ENCODE measurements at places on chromosomes 11 and 22.
A peak's percentile ranks its signal among the peaks of the same experiment; 100 is the strongest.

- peak; percentile 3 for DNase-seq
Observed at GRCh38 chr11:26134481-26135355, 197.2 kb upstream of the ANO3 start.

GRCh38 chr11:1157341-1157644 lies 460 bp upstream of the MUC5AC start:
- DNase-seq, result no peak

GRCh38 chr22:30694171-30694639 lies 469 bp upstream of the OSBP2 start:
- DNase-seq, result no peak

- no peak for DNase-seq
Observed at GRCh38 chr11:77636731-77637344, 756 bp downstream of the CLNS1A start.

DNA sequence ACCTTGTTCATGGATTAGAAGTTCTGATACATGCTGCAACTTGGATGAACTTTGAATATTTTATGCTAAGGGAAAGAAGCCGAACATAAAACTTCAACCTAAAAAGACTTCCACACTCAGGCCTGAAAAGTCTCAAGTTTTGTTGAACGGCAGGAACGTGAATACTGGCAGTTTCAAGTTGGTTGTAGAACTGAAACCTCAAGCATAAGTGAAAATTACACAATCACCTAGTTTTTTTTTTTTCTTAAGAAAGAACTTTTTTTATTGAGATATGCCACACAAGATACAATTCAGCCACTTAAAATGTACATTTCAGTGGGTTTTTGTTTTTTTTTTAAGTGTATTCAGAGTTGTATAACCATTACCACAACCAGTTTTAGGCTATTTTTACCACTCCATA lies 50.8 kb upstream of the ADORA2A start:
- DNase-seq, result no peak

- DNase-seq, result no peak
Observed at GRCh38 chr11:59862252-59862651, 4.0 kb downstream of the TCN1 start.

- no peak for DNase-seq
Observed at GRCh38 chr11:99489581-99489980, 468.8 kb downstream of the CNTN5 start.

DNA sequence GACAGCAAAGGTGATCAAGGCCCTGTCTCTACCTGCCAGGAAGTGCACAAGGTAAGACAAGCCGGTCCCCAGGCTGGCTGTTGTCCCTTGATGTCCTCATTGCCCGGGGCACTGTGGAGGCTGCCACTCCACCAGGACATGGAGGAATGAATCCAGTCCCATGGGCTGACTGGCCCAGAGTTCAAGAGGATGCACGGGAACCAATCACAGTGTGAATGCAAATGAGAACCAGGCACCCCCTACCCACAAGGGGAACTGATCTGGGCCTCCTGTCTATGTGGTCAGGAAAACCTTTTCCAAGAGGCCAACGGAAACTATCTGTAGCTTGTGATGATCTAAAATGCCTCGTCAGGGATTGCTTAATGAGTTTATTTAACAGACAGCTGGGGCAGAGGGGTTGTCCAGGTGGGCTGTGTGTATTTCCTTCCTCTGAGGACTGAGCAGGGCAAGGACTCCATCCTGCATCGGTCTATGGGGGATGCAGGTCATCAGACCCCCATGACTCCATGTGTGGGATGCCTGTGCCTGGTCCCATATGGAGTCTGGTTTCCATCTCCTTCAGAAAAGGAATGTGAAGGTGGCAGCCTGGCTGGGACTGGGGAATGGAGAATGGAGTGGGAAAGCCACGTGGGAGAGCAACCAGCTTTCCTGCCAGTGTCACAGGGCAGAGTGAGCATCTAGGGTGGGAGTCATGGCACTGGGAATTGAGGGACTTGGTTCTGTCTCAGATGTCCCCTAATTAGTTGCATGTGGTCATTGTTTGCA lies 60.5 kb downstream of the CD82 start:
- no peak for DNase-seq

- DNase-seq, result no peak
Observed at GRCh38 chr11:67113231-67113721, 5.8 kb upstream of the KDM2A start.

GRCh38 chr22:27097933-27098332 lies 440.5 kb downstream of the MIAT start:
- DNase-seq, result no peak

DNA sequence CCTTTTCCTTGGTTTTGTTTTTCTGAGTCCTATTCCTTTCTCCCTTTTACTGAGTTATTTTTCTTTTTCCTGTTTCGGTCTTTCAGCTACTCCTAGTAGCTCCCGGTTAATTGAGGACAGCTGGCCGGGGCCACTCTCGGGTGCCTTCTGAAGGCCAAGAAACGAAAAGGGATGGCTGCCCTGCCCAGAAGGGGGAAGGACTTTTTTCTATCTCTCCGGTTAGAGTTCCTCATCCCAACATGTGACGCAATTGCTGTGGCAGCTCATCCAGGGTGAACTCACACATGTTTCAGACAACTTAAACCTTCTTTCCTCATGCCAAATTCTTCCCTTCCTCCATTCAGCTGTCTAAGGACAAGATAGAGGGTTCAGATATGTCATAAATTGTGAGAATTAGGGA lies 83.6 kb downstream of the PIWIL4 start:
- no peak for DNase-seq

GRCh38 chr11:88320149-88320559 lies 17.4 kb downstream of the CTSC start:
- no peak for DNase-seq
